ENCODE measurements at places on chromosomes 11 and 22.

- peak; percentile 23 for DNase-seq
These were observed 19.2 kb downstream of the NPTXR start for GRCh38 chr22:38824585-38824984.

- no peak for DNase-seq
These were observed 3.0 kb downstream of the ME3 start for GRCh38 chr11:86669424-86669823.

GRCh38 chr22:43945632-43946383 is 9.4 kb upstream of the SAMM50 start:
- peak; percentile 69 for DNase-seq

DNA sequence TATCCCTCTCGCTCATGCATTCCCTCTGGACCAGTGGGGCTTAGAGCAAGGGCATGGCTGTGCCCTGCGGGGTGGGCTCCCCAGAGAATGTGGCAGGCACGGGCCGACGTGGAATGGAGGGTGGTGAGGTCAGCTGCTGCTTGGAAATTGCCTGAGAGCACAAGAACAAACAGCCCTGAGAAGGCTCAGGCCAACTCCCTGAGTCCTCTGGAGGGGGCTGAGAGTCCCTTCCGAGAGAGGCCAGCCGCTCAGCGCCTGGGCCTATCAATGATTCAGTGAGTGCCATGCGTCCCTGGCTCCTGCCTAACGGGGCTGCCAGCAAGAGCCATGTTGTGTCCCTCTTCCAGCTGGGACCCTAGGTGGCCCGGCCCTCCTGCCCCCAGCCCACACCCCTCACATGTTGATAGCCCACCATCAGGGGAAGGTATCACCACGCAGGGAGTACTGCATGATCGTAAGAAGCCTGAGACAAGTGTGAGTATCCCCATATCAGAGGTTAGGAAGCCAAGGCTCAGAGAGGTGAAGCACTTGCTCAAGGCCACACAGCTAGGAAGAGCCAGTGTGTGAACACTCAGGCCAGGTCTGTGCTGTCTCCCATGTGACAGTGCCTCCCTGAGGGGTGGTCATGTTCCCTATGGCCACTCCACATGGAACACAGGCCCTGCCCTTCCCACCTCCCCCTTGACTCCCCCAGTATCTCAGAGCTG is 55.8 kb downstream of the NECTIN1 start:
- DNase-seq, result no peak

DNA sequence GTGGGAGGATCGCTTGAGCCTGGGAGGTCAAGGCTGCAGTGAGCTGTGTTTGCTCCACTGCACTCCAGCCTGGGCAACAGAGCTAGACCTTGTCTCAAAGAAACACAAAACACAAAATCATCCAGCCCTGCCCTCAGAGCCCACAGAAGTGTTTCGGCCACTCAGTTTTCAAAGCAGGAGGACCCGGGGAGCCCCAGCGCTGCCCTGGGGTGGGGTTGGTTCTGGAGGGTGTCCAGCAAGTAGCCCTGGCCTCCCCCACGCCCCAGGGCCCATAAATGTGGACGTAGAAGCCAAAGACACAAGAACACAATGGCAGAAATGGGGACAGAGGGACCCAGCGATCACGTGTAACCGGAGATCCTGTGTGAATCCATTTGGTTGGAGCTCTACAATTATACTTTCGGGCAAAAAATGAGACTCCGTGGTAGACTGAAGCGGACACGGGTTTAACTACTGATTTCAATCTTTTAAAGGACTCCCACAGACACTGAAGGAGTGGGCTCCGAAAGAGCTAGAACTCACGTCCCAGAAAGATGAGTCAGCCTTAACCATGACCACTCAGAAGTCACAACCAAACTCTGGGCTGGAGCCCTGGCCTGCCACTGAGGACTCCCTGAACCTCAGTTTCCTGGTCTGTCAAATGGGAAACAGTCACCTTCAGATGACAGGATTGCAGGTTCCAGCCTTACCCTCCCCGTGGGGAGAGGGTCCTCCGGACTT is 9.0 kb upstream of the CYTH4 start:
- no peak for DNase-seq

Measured in stimulated activated CD4-positive, alpha-beta T cell treated with anti-CD3 and anti-CD28 coated beads, Interleukin-1b, Interleukin-23, amount 100 ng/mL, for 48 hours (primary cell).